Activated CD4-positive, alpha-beta T cell treated with anti-CD3 and anti-CD28 coated beads, Interleukin-10, Interleukin-2, amounts not matched to agents 100 ng/mL and 50 ng/mL, durations not matched to agents 16 hours and 8 hours (primary cell): ENCODE measurements at places on chromosomes 5 and 9.

GRCh38 chr9:734831-735511, 106.5 kb upstream of the DMRT1 start:
- DNase-seq: no peak

DNA sequence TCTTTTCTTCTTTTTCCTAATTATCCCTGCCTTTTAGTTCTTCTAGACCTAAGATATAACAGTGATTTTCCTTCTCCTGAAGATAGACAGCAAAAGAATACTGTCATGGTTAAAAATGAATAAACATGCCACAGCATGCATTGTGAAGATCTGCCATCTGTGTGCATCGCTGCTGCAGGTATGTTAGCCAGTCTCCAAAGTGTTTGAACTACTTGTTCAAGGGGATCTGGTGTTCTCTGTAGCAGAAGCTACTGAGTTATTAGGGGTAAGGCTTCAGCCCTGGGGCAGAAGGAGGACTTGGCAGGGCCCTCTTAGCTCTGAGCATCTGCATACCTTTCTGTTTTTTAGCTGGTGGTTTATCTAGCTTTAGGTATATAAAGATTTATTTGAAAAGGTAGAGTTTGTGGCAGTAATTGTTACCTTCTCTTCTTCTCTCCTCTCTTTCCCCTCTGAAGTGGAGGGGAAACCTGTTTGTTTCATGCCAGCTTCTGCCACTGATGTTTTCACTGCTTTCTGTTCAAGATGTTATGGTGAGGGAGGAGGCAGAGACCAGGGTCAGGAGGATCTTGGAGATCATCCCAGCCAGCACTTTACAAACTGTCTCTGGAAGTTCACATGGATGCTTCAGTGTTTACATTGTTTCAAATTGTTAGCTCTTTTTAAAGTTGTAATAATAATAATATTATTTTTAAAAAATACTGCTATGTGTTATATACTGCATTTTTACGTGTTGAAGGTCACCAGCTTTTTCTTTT, 25.2 kb downstream of the GALNT10 start:
- DNase-seq: no peak

DNA sequence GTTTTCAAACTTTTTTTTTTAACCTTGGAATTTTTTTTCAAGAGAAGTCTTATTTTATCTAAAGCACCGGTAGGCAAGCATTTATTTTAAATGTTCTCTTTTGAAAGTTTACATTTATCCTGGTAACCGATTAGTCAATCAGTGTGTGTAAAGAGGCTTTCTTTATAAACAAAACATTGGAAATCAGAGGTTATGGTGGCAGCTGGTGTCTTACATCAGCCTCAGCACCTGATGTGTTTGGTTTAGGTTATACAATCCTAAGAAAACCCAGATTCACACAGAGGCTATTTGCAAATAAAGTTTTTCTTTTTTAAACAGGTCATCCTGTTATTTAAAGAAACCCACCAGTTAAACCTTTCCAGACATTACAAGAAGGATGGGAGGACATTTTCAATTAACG, 173.3 kb upstream of the GDNF start:
- no peak for DNase-seq

DNA sequence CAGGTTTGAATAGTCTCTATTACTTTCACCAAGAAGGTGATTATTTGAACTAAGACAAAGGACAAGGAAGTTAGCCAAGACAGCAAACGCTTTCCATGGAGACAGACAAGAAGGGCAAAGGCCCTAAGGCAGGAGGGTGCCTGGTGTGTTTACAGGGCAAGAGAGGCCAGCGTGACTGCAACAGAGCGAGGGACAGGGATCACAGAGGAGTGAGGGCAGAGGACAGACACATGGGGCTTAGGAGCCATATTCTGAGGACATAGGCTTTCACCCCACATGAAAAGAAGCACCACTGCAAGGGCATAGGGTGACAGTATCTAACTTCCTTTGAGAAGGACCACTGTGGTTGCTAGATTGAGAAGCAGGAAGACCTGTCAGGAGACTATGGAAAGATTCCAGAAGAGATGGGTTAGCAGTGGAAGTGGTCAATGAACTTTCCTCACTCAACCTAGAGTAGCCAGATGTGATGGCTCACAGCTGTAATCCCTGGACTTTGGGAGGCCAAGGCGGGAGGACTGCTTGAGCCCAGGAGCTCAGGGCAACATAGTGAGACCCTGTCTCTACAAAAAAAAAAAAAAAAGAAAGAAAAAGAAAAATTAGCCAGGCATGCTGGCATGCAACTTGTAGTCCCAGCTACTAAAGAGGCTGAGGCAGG, 5.0 kb upstream of the HAVCR1 start:
- DNase-seq: no peak

DNA sequence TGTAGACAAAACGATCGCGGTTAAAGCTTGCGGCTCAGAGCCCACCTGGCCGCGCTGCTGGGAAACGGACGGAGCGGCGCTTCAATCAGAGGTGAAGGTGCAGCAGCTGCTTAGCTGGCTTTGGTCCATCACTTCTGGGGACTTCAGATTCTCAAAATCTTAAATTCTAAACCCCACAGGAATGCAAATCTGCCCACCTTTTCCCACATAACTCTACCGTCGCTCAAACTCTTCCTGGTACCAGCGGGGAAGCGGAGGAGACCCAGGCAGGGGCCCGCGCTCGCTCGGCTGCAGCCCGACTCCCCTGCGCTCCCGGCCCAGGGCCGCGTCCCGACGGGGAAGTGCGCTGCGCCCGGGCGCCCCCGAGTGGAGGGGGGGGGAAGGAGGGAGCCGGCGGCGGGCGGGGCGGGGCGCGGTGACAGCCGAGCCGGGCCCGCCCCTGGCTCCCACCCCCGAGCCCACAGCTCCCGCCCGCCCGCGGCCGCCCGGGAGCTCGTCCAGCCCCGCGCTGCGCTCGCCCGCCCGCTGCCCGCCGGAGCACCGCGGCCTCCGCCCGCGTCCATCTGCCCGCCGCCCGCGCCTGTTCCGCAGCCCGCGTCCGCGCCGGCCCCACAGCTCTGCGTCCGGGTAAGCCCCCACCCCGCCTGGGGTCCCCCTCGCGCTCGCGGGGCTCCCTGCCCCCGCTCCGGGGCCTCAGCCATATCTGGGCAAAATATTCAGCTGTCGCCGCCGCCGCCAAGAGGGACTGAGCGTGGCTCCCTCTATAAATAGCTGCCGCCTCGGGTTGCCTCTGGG, at the start of gene TMOD1:
TSS of gene TMOD1 (plus strand) at position 490 of the 795 bp plus-strand sequence. CDS start 22,523 bp downstream, outside the sequence.
- peak; percentile 57 for DNase-seq

DNA sequence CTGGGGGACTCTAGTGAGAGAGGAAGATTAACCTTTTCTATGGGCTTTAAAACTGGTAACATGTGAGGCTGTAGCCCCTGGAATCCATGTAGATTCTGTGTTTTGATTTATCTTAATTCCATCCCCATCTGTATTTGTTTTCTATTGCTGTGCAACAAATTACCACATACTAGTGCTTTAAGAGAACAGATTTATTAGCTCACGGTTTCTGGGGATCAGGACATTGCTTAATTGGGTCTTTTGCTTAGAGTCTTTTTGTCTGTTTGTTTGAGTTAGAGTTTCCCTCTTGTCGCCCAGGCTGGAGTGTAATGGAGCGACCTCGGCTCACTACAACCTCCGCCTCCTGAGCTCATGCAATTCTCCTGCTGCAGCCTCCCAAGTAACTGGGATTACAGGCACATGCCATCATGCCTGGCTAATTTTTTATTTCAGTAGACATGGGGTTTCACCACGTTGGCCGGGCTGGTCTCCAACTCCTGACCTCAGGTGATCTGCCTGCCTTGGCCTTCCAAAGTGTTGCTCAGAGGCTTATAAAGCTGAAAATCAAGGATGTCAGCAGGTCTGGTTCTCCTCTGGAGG, 29.9 kb upstream of the GNA14 start:
- DNase-seq: no peak

GRCh38 chr5:132489871-132490483, 596 bp downstream of the IRF1 start:
- peak; percentile 54 for DNase-seq
